KBM-7 (cell line): ENCODE measurements at places on chromosomes 6 and 20.

GRCh38 chr6:23526526-23526925 is 599.5 kb upstream of the NRSN1 start:
- no peak for DNase-seq

GRCh38 chr6:133705066-133705465 is 183.8 kb upstream of the TCF21 start:
- DNase-seq, result no peak

GRCh38 chr20:5841522-5841921 is 91.3 kb downstream of the SHLD1 start:
- no peak for DNase-seq

GRCh38 chr6:145119081-145119480 is 616.2 kb downstream of the EPM2A start:
- no peak for DNase-seq

DNA sequence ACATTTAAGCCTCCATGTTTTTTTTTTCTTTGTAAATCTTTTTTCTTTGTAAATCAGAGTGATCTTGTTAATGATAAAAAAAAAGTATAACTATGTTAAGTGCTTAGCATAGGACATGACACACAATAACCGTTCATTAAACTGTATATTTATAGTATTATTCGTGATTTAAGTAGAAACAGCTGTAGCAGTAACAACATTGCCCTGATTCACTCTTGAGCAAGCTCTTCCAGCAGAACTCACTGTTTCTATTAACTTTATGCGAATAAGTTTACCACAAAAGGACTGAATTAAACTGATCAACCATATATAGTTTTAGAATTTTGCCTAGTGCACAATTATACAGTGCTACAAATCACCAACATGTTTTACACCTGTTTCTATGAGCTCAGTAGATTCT is 1338.0 kb upstream of the EYS start:
- DNase-seq, result no peak

DNA sequence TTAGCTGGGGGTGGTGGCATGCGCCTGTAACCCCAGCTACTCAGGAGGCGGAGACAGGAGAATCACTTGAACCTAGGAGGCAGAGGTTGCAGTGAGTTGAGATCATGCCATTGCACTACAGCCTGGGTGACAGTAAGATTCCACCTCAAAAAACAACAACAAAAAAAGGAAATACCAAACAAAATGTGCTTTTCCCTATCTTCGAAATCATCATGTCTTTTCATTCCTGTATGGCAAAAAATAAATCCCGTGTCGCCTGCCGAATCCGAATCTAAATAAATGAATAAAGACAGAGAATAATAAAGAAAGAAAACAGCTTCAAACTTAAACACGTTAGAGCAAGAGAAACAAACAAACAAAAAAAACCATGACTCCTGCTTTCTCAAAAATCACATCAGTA is 11.8 kb downstream of the B4GALT5 start:
- no peak for DNase-seq

DNA sequence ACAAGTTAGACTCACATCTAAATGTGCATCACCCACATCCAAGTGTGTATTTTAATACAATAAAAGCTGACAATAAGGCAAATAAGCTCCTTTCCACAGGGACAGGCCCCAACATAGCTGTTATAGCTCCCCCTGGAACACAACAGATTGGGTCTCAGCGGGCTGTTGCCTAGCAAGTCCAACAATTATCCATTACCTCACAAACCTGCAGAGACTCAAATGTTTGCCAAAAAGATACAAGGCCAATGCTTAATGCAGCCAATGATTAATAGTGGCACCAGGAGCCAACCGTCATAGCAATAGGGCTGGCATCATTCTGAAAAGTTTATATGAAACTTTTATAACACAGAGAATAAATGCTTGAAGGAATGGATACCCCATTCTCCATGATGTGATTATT is 35.7 kb downstream of the EPB41L2 start:
- DNase-seq, result no peak

- no peak for DNase-seq
These were observed 22.5 kb upstream of the SGK1 start for GRCh38 chr6:134340179-134340975.

DNA sequence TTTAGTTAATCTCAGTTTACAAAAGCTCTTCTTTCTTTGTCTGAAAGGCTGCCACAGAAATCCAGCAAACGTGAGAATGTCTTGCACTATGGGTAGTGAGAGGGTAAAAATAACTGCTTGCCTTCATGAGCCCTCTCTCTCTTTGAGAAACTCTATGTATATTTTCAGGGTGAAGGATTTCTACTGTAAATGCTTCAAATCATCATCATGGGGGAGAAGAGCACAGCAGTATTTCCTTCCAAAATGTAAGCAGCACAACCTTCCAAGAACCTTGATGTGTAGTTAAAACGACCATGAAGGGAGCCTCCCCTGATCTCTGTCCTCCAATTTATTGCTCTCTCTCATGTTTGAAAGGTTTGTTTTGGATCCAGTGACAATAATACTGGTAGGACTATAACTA is 141.3 kb upstream of the CENPW start:
- DNase-seq, result no peak

DNA sequence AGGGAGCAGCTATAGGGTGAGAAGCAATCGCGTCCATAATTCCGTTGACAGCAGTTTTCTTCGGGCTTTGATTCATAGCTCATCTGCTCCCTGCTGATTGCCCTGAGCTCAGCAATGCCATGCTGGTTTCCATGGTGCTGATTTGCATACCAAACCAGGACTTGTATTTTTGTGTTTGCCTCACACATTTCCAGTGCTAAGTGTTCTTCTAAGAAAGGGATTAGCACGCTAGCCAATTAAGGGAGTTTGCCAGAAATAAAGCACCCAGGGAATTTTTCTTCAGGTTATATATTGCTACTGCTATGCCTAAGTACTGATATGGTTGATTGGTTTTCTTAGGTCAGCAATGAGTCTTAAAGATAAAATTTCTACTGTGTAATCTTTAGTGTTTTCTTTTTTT is 177.6 kb downstream of the PLCB1 start:
- no peak for DNase-seq

GRCh38 chr20:46635514-46636136 is 15.6 kb downstream of the SLC13A3 start:
- no peak for DNase-seq

DNA sequence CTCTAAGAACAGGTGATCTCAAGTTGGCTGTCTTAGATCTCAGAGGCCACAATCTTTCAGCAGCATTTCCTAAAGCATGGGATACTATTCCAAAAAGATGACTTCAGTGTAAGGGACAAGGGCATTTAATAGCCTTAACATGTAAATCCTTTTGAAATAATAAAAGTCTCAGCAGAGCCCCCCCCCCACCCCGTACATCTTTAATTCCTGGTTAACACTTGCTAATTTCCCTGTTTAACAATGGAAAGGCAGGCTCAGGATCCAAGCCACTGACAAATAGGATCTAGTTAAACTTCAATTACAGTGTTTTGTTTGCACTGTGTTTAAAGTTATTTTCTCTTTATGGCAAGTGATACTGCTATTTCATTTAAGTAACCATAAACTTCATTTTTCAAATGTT is 12.0 kb downstream of the TASP1 start:
- no peak for DNase-seq

DNA sequence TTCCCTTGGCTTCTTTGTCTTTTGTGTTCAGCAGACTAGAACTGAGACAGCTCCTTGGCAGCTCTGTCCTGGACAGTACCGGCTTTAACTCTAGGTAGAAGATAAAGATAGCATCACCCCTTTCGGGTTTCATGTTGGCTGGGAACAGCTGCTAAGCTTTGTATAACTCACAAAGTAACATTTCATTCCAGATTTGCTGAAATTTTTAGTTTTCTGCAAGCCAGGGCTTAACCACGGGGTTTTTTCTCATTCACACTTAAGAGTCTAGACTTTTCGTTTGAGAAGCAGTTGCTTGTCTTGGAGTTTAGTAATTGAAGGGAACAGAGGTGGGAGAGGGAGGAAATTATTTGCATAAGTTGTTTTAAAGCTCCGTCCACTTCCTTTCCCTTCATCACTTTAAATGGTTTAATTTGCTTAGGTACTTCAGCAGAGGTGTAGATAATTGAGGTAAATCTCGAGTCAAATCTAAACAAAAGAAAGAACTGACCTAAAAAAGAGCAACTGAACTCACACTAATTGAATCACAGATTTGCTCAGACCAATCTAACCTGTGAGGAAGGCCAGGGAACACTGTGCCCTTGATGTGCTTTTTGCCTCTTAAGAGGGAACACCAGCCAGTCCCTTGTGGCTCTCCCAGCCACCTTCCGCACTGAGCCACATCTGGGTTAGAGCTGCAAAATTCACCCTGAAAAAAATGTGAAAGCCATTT is 48.3 kb downstream of the RREB1 start:
- DNase-seq, result no peak

DNA sequence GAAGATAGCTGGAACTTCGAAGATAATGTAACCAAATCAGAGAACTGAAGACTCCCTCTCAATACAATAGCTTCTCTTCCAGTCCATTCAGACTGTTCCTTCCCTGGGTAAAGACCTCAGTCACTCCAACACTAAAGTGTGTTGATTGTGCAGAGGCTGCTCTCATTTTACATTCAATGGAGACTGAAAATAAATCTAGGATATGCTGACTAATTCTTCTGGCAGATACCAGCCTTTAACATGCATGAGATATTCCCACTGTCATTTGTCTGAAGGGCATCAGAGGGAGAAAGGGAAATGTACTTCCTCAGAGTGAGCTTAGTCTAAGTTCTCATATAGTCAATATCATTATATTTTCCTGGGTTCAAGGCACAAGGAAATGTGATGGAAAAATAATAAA is 166.4 kb upstream of the IRAK1BP1 start:
- DNase-seq, result no peak

GRCh38 chr6:36985417-36985807 is 584 bp downstream of the MTCH1 start:
- DNase-seq, result no peak
